ENCODE measurements at places on chromosomes 6 and 20. TPM values are rescaled to one million over a fixed set of nuclear protein-coding genes. Genes with fewer than 3 reads are reported as not detected.

Gene RIMS1
- total RNA-seq: not detected

Gene RIPOR2
- total RNA-seq: 299 TPM

Gene SIRPB1
- total RNA-seq: 5.3 TPM

Gene MAS1
- total RNA-seq: not detected

Gene MYLK2
- not detected for total RNA-seq

Gene CST3
- total RNA-seq: 30.0 TPM

Gene SCUBE3
- not detected for total RNA-seq

Gene RSPO4
- total RNA-seq: 0.53 TPM

GRCh38 chr6:106739387-106739786, 110.0 kb downstream of the QRSL1 start:
- DNase-seq: no peak

DNA sequence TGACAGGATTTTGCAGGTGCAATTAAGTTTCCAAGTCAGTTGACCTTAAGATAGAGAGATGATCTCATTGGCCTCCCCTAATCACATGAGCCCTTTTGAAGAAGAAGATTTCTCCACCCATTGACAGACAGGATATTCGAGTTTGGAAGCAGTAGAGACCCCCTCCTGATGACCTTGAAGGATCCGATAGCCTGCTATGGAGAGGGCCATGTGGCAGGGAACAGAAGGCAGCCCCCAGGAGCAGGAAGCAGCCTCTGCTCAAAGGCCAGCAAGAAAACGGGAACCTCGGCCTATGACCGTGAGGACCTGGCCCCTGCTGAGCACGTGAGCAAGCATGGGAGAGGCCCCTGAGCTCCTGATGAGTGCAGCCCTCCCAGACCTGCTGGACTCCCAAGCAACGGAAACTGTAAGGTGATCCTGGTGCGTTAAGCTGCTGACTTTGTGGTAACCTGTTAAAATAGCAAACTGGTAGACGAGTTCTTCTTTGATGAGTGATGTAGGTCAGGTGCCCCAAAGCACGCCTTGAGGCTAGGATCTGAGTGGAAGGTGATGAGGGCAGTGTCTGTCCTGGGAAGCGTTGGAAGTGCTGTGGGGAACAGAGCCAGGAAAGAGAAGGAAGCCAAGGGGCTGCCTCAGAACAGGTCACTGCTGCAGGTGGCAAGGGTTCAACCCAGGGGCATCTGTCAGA, 18.5 kb upstream of the TUBB2A start:
- DNase-seq: no peak

DNA sequence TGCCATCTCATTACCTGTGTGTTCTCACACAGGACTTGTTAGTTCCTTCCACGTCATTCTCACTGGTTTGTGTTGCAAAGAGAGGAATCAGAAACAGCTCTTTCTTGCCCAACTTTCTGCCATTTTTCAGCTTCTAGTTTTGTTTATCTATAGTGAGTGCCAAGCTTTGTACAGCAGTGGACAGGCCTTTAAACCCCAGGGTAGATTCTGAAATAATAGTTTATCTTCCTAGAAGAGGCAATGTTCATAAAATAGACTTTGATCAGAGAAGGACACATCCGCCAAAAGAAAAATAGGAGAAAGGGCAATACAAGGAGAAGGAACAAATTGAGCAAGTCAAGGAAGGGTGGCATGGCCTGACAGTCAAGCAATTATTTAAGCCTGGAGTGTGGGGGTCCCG, 17.7 kb upstream of the TMEM30A start:
- no peak for DNase-seq

DNA sequence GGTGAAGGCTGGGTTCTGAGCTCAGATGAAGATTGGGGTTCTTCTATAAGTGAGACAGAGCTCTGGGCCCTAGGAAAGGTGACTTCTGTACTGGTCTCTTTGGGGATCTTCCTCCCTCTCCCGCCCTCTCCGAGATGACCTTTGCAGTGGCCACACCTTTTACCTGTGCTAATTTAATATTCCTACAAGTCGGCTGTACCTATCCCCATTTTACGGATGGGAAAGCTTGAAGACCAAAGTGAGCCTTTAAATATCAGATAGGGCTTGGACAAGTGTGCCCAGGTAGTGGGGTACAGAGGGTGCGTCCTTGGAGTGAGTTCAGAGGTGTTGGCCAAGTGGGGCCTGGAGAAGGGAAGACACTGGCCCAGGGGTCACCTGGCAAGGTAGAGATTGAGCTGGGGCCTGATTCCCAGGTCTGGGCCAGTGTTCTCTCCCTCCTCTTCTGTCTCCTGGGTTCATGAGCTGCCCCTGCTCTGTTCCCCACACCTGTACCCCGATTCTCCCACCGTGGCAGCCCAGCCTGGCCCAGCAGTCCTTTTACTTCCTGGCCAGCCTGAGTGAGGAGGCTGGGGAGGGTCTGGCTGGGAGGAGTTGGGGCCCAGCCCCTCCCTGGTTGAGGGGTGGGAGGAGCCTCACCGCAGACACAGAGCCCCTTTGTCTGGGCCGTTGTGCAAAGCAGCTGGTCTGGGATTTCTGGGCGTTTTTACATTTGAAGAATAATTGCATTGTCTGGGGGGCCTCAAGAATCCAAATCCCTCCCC, 152.1 kb upstream of the RNF24 start:
- DNase-seq: no peak

GRCh38 chr6:104729433-104729832, 130.3 kb downstream of the HACE1 start:
- DNase-seq: no peak

DNA sequence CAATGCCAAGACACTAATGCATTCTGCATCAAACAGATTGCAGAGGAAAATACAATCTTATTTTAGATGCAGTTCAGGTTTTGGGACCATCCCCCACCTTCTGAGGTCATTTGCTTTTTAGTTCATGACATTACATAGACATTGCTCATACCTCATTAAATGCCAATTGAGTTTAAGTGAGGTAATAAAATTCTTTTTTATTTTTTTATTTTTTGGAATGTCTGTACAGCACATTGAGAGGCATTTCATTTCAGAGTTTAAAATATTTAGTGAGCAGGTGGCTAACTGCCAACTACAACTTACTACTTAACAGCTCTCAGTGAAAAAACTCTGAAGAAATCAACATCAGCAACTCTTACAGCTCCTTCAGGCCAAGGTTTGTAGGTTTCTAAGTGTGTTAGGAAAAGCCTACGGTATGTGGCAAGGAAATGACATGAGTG, 482.2 kb upstream of the RNF217 start:
- DNase-seq: no peak

GRCh38 chr6:75849329-75850025, 100.4 kb downstream of the MYO6 start:
- no peak for DNase-seq

DNA sequence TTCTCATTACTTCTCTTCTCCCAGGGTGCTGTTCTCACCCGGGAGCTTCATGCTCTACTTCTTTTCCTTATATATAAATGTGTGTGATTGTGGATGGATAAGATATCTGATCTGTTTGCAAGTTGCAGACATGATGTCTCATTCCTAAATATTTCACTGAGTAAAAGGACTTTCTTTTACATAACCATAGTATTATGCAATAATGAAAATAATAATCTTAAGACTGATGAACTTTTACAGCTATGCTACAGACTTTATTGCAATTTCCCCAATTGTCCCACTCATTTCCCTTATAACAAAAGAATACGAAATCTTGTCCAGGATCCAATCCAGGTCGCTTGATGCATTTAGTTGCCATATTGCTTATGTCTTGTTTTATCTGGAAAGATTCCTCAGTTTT, 284.5 kb upstream of the JAG1 start:
- no peak for DNase-seq

DNA sequence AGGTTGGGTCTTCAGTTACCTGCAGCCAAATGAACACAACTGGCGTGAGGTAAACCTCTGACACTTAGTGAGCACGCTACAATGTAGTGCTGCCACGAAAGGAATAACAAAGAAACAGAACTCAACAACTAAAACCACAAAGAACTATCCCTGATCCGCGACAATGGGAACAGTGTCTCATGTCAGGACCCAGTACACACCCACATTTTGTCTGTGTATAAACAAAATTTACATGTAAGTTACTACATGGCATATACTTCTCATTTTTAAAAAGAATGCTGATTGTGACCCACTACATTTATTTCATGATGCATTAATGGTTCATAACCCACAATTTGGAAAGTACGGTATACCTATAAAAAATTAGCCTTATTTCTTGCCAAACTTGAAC, 14.1 kb downstream of the FKBP1A start:
- DNase-seq: no peak

DNA sequence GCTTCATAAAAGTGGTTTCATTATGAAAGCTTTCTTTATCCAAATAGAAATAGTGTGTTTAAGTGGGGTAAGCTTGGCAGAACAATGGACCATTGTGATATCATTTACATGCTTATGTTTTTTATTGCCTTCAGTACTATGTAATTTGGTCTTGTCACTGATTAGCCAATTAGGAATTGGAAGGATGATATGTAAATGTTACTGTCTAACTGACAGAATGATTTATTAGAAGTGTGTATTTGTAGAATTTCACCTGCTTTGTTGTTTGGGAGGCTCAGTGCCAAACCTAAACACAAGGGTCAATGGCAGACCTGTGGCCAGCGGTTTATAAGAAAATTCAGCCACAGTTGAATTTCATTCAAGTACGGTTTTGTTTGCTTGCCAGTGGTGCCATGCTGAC, 39.0 kb downstream of the AIG1 start:
- DNase-seq: no peak

- no peak for DNase-seq
These were observed 183.1 kb upstream of the RREB1 start for GRCh38 chr6:6924708-6925107.

GRCh38 chr20:17966432-17967310, 1.9 kb downstream of the SNX5 start:
- no peak for DNase-seq

DNA sequence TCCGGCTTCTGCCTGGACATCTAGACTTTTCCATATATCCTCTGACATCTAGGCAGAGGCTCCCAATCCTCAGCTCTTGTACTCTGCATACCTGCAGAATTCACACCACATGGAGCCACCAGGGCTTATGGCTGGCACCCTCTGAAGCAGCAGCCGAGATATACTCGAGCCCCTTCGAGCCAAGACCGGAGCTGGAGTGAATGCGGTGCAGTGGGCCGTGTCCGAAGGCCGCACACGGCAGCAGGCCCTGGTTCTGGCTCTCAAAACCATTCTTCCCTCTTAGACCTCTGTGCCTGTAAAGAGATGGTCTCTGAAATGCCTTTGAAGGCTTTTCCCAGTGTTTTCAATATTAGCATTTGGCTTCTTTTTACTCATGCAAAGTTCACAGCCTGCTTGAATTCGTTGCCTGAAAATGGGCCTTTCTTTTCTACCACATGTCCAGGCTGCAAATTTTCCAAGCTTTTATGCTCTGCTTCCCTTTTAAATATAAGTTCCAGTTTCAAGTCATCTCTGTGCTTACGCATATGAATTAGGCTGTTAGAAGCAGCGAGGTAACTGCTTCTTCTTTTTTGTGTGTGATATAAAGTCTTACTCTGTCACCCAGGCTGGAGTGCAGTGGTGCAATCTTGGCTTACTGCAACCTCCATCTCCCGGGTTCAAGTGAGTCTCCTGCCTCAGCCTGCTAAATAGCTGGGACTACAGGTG, 3.8 kb upstream of the SIRPB1 start:
- no peak for DNase-seq

DNA sequence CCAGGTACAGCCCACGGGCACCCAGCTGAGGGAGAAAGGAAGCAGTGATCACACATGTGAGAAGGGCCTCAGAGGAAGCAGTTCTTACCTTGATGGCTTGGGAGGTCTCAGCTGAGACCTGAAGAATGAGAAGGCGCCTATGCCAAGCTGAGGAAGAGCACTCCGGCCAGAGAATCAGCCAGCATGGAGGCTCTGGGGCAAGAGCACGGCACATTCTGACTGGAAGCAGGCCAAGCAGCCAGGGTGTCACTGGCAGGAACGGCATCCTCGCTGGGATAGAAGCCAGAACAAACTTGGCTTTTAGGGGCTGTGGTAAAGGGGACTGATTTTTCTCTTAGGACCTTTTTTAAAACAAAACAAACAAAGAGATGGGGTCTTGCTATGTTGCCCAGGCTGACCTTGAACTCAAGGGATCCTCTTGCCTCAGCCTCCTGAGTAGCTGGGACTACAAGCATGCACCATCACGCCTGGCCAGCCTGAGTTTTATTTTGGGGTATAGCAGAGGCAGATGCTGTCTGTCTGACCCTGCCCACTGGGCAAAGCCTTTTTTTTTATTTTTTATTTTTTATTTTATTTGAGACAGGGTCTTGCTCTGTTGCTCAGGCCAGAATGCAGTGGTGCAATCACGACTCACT, 17.6 kb downstream of the GHRH start:
- DNase-seq: no peak

DNA sequence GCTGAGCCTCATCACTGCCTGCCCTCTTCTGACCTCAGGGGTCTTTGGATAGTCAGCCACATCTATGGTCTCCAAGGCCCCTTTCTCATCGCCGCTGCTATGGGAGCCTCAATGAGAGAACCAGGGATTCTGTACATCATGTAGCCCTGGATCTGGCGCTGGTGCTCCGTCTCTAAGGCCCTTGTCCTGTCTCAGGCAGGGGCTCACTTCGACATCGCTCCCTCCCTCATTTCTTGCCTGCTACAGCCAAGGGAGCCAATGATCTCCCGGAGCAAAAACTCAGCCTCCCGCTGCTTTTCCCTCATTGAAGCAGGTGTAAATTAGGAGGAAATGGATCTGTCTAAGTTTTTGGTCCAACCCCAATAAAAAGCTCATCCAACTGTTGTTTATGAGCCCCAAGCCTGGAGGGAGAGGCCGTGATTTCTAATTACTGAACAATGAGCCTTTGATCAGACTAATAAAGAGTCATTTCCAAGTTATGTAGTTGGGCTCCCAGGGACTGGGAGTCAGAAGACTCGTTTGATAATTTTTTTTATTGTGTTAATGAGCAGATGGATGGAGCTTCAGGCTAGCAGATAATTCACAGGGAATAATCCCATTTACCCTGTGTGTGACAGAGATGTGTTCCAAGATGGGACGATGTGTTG, 30.9 kb downstream of the LBP start:
- no peak for DNase-seq

- DNase-seq: no peak
These were observed 19.2 kb upstream of the TBC1D22B start for GRCh38 chr6:37238381-37238780.

DNA sequence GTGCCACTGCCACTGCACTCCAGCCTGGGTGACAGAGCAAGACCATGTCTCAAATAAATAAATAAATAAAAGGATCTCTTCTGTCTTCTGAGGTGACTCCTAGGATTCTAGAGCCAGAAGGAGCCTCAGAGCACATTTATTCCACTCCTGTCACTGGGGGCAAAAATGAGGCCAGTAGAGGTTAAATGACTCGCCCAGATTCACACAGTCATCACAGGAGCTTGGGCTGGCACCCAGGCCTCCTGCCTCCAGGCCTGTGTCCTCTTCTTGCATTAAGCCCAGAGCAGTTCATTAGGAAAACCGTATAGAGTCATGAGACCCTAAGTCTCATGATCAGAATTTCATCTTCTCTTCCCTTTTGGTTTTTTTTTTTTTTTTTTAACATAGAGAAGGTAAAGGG, 243.3 kb downstream of the NRN1 start:
- no peak for DNase-seq

- DNase-seq: no peak
These were observed 4.3 kb downstream of the VSX1 start for GRCh38 chr20:25077610-25078169.
